ENCODE measurements at places on chromosomes 13 and 19.

- no peak for DNase-seq
These were observed 84.4 kb downstream of the DPY19L3 start for GRCh38 chr19:32489971-32490370.

DNA sequence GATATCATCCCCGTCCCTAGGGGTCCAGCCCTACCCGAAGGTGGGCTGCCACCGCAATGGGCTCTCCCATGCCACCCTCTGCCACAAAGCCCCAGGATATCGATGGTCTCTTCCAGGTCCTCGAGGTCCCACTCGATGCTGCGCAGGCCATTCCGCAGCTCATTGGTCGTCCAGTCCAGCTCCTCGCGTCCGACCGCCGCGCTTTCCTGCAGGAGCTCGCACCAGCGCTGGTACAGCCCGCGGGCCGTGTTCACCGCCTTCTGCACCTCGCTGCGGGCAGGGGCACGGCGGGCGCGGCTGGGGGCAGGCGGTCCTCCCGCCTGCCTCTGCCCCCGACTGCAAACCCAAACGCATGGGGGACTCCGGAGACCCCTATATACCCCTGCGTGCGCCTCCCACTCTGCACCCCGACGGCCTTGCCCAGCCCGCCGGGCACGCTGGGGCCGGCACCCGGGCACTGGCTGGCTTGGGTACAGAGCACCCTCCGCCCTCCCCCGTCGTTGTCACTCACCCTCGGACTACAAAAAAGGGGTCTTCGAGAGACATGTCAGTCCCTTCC lies 468 bp downstream of the STX10 start:
- no peak for DNase-seq

DNA sequence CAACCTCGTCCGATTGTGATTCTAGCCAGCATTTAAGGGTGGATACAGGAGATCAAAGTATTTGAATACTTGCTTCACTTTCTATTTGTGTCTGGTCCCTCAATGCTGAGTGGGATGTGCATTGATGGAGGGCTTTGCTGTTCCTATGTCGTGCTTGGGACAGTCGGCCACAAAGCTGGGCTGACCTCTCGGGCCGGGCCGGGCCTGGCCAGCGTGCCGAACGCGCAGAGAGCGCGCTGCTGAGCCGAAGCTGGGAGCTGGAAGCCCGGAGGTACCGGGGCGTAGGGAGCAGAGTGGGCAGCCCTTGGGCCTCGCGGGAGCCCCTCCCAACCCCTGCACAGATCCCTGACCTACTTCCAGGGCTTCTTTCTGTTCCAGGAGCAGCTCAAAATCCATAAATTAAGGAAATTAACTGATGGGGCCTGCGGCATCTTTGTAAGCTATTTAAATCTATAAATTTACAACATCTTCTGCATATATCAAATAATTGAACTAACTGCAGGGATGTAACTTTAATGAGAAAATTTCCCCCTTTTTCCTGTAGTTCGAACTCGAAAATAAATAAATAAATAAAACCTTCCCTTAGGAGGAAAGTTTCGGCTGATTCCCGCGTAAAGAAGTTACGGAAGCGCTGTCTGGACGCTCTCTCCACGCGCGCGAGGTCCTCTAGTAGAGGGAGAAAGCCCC lies 1.8 kb upstream of the KCTD15 start:
- no peak for DNase-seq

GRCh38 chr13:58134012-58134411 lies 502.5 kb downstream of the PCDH17 start:
- no peak for DNase-seq

DNA sequence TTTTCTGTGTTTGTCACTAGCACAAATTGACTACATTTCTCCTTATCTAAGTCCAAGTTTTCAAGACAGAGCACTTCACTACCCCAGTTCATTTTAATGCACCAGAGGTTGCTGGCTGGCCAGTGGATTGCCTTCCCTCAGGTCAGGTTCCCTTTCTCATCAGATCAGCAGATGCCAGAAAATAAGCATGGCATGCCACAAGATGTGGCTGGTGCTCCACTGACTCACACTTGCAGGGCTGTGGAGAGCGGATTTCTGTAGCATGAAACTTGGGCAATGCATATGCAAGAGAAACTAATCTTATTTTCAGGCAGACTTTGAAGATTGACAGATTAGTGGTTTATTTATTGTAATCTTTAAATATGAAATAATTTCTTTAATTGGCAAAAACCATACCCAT lies 79.5 kb downstream of the RUBCNL start:
- no peak for DNase-seq

DNA sequence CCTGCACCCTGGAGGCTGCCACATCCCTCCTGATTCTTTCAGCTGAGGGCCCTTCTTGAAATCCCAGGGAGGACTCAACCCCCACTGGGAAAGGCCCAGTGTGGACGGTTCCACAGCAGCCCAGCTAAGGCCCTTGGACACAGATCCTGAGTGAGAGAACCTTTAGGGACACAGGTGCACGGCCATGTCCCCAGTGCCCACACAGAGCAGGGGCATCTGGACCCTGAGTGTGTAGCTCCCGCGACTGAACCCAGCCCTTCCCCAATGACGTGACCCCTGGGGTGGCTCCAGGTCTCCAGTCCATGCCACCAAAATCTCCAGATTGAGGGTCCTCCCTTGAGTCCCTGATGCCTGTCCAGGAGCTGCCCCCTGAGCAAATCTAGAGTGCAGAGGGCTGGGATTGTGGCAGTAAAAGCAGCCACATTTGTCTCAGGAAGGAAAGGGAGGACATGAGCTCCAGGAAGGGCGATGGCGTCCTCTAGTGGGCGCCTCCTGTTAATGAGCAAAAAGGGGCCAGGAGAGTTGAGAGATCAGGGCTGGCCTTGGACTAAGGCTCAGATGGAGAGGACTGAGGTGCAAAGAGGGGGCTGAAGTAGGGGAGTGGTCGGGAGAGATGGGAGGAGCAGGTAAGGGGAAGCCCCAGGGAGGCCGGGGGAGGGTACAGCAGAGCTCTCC lies 6.9 kb upstream of the CEACAM5 start:
- DNase-seq: no peak

DNA sequence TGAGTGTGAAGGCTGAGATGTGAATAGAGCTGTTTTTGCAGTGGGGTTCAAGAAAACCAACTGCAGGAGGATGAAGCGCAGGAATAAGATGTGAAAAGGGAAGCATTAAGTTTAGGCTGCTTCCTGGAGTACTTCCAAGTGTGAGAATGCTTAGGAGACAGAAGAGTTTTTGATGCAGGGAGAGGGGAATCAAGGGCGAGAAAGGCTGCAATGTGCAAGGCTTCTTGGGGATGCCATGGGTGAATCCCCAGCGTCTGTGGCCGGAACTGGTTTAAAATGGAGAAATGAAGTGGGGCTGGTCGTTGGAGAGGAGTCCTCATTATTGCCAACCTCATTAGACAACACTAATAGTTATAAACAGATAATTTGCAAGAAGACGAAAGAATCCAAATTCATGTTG lies 764.9 kb downstream of the LIG4 start:
- no peak for DNase-seq

GRCh38 chr19:24098359-24098758 lies 11.4 kb downstream of the ZNF254 start:
- no peak for DNase-seq

DNA sequence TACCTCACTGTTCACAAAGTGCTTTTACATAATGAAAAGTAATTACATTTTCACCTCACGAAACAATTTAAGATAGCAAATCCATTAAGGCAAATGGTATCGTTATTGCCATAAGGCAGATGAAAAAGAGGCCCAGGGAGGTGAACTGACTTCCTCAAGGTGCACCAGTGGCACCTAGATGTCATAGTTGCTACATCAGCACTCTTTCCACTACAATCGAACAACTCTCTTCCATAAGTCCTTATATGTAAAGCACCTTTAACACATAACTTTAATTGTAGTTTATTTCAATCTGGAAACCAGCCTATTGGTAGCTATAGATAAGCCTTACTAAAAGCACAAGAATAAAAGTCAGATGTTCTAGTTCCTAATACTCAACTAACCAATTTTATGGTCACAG lies 35.1 kb downstream of the XPO4 start:
- no peak for DNase-seq

GRCh38 chr13:108795841-108796240 lies 166.4 kb downstream of the MYO16 start:
- DNase-seq: no peak

DNA sequence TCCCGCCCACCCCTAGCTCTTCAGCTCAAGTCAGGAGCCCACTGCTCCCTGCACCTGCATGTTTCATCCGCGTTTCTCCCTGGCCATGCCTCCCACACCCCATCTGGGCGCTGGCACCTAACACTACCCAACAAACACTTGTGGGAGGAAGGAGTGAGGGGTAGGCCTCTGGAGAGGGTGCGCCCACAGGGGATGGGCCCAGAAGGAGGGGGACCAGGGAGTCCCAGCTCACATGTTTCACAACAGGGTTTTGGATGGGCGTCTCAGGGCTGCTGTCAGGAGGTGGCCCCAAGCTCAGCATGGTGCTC lies 12.1 kb upstream of the TMEM86B start:
- no peak for DNase-seq

DNA sequence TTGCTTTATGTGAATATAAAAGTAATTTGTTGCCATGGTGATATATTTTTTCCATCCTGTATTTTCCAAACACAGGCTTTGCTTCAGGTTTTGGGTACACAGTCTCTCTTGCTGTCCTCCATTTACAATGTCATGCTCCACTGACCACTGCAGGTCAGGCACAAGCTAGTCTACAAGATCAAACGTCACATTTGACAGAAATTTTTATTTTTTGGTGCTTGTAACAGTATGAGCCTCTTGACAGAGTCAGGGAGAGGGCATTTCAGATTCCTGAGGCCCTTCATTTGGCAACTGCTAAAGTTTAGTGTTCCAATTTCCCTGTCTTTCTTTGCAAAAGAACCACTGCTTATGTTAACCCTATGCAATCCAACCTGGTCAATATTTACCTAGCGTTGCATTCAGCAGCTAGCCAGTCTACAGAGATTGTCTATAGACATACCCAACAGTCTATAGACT lies 175.0 kb downstream of the RFC3 start:
- no peak for DNase-seq

GRCh38 chr13:113207890-113208420 lies 514 bp downstream of the PCID2 start:
- no peak for DNase-seq

GRCh38 chr13:45231722-45232121 lies 30.9 kb upstream of the KCTD4 start:
- no peak for DNase-seq

- DNase-seq: no peak
These were observed 351.7 kb downstream of the SPRY2 start for GRCh38 chr13:79989217-79989661.

DNA sequence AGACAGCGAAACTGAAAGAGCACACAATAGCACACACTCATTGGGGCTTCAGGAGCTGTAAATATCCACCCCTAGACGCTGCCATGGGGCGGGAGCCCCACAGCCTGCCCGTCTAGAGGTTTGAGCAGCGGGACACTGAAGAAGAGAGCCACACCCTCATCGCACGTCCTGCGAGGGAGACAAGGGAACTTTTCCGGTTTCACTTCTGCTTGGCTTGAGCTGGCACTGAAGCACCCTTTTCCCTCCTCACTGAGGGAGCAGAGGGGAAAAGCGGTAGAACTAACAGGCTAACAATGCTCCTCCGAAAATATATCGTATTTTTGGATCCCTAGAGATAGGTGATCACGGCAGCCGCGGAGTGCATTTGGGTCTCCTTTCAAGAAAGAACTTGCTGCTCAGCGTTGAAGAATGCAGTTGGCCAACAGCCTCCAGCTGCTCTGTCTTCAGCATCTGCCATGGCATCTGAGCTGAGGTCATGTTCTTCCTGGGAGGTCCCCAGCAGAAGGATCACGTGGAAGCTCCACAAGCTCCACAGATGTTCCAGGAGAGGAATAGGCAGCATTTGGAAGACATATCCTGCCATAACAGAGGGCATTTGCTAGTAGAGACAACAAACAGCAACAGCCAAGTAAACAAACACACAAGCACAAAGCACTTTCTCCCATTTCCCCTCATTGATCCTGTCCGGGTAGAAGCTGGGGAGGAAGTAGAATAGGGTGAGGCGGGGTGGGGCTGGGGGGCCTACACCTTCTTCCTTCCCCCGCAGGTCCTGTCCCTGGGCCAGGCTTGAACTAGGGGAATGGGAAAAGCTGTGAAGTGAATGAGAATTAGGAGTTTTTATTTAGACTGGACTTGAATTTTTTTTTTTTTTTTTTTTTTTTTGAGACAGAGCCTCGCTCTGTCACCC lies 44.8 kb upstream of the ALOX5AP start:
- peak; percentile 42 for DNase-seq

GRCh38 chr13:73331556-73331955 lies 272.8 kb downstream of the KLF5 start:
- no peak for DNase-seq

- DNase-seq: no peak
These were observed 83.8 kb downstream of the LNX2 start for GRCh38 chr13:27536361-27537101.

GRCh38 chr19:41265395-41266153 lies 1.4 kb downstream of the HNRNPUL1 start:
- peak; percentile 23 for DNase-seq

- no peak for DNase-seq
These were observed 46.1 kb downstream of the ZDHHC20 start for GRCh38 chr13:21413013-21413412.

DNA sequence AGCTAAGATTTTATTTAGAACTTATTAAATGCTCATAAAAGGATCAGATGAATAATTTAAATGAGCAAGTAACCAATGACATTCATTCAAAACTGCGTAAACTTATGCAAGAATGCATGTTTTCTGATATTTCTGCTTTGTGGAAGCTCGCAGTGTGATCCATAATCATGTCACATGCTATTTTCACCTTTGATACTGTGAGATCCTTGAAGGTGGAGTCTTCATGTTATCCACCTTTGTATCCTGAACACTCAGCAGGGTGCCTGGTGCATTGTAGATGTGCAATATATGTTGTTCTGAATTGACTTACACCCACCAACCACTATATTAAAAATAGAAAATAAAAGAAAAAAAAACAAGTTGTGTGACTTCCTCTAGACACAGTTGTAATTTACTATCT lies 333.5 kb downstream of the DCT start:
- no peak for DNase-seq

- DNase-seq: no peak
These were observed 33.8 kb upstream of the MEDAG start for GRCh38 chr13:30872276-30872594.

DNA sequence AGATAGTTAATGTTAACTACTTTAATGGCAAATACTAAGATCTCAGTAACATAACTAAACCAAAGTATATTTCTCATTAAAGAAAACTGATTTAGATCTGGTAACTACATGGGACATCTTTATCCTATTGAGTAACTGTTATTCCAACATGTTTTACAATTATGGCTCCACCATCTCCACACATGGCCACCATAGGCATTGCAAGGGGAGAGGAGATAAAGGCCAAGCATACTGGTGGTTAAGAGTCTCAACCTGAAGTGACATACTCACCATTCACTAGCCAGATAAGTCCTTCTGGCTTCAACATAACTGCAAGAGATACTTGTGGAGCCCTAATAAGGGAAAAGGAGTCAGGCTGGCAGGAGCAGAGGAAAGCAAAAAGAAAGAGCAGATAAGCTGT lies 1586.4 kb upstream of the SPRY2 start:
- no peak for DNase-seq

- DNase-seq: no peak
These were observed at the start of gene PHLDB3 for GRCh38 chr19:43504426-43505185. PHLDB3 (minus strand) TSS chr19:43504746; CDS start chr19:43504118, 628 bp downstream.

Measured in immature natural killer cell (primary cell).